Left ventricle myocardium inferior (tissue), 1 donor: ENCODE measurements at places on chromosomes 1 and 21.

DNA sequence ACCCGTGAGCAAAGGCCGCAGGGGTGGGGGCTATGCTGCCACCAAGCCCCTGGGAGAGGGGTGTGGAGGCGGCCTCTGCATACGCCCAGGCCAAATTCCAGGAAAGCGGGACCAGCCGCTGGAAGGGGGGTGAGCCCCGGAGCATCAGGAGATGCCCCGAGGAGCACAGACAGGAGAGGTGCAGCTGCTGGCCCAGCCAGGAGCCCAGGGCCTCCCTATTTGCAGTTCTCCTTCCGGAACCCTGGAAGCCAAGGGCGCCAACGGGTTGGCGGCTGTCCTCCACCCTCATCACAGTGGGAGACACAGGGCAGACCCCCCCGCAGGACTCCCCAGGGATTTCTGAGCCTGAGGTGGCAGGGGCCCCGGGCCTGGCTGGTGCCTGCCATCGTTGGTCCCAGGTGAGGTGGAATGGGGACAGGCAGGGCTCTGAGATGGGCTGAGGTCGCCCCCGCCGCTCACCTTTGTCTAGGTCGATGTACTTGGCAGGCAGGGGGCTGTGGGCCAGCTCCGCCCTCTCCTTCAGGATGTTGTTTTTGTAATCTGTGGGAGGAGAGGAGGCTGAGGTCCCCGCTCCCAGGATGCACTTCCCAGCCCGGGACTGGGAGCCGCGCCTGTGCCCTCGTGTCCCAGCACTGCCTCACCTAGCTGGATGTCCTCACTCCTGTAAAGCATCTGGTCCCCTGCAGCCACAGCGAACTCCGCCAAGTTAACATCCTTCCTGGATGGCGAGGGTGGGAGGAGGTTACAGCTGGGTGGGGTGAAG is 4.4 kb upstream of the DVL1 start:
- no peak for DNase-seq

- DNase-seq: no peak
These were observed 3.1 kb downstream of the TACSTD2 start for GRCh38 chr1:58573705-58574591.

- no peak for DNase-seq
These were observed 280.2 kb downstream of the ASTN1 start for GRCh38 chr1:176884286-176884685.

- no peak for DNase-seq
These were observed 405.3 kb downstream of the RRAGC start for GRCh38 chr1:38454236-38454635.

DNA sequence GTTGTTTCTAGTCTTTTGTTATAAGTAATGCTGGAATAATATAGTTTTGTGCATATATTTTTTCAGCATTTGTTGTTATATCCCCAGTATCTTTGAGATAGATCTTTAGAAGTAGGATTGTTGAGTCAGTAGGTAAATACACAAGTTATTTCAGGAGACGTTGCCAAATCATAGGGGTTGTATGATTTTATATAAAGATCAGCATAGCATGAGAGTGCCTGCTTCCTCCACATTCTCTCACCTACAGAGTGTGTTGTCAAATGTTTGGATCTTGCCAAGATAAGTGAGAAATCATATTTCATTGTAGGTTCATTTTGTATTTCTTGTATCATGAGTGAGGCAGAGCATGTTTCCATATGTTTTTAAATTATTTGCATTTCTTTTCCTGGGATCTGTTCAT is 24.6 kb downstream of the MIA3 start:
- DNase-seq: no peak
